ENCODE measurements at places on chromosomes 7 and 10.

- DNase-seq = no peak
Observed at GRCh38 chr10:26946102-26946811, 85.5 kb upstream of the ABI1 start.

- no peak for DNase-seq
Observed at GRCh38 chr7:91692800-91693199, 187.7 kb downstream of the MTERF1 start.

GRCh38 chr10:70715853-70716795 lies 43.8 kb downstream of the ADAMTS14 start:
- DNase-seq = peak; percentile 36

- DNase-seq = no peak
Observed at GRCh38 chr10:45427262-45427969, 53.4 kb downstream of the ALOX5 start.

- DNase-seq = no peak
Observed at GRCh38 chr10:44143556-44143955, 241.3 kb downstream of the CXCL12 start.

GRCh38 chr10:4011136-4011812 lies 226.3 kb upstream of the KLF6 start:
- no peak for DNase-seq

DNA sequence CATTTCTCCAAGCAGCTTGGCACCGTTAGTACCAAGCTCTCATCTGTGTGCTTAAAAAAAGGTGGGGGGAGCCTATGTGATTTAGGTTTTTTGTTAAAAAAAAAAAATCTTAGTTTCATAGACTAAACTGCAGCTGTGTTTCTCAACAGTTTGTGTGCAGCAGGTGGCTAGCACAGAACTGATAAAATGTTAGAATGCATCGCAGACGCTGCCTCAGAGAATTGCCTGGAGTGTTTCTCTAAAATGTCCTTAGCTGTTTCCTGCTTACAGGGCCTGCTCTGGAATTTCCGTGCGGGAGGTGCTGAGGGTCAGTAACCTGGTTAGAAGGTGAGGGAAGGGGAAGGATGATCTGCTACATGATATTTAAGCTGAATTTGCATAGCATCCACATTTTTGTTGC lies 268.9 kb downstream of the PLXDC2 start:
- no peak for DNase-seq

- DNase-seq = no peak
Observed at GRCh38 chr7:82007315-82007714, 237.5 kb upstream of the HGF start.

- DNase-seq = no peak
Observed at GRCh38 chr10:88089498-88089897, 226.1 kb downstream of the PTEN start.

GRCh38 chr7:24630596-24630995 lies 57.3 kb downstream of the PALS2 start:
- DNase-seq = no peak

GRCh38 chr7:66415659-66416265 lies 210.6 kb downstream of the TPST1 start:
- no peak for DNase-seq

DNA sequence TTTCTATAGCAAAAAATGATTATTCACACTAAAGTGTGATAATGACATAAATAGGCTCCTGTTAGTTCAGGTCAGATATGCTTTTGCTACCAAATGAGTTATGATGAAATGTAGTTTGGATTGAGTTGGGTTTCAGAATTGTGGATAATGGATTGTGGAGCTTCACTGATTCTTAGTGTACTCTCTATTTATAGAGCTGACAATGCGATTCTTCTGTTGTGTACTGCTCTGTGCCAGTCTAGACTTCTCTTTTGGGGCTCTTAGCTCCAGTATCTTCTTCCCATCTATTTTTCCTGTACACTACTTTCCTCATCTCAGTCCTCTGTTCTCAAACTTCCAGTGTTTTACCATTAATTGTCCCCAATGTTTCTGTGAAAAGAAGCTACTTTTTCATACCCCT lies 7.5 kb downstream of the STMP1 start:
- DNase-seq = no peak

DNA sequence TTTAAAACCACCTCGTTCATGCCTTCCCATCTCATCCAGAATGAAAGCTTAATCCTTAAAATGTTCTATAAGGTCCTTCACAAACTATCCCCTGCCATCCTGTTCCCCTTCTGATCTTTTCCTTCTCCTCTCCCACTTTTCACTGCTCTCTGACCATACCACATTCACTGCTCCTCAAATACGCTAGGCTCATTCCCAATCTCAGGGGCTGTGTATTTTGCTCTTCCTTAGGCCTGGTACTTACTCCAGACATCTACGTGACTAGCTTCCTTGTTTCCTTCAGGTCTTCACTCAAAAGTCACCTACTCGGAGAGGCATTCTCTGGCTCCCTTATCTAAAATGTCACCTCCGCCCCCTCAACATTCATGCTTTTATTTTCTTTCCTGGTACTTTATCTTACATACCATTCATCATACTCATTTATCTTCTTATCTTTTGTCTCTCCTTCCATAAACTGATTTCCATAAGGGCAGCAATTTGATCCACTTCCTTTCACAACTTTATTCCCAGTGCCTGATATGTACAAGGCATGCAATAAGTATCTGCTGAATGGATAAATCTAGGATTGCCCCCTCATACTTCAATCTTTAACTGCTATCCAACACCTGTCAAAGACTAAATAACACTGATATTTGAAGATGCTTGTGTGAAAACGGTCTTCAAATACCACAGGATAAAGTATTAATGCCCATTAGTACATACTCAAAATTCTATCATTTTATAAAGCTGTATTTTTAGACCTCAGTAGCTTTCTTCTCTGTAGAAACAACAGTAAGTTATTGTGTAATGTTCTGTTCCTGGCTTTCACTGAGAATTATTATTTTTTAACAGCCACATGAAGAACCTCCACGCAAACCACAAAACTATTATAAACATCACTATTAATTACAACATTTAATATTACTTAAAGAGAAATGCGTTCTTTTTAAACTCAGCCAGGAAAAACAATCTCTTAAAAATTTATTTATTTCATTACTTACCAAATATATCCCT lies 27.0 kb downstream of the JMJD1C start:
- DNase-seq = no peak

DNA sequence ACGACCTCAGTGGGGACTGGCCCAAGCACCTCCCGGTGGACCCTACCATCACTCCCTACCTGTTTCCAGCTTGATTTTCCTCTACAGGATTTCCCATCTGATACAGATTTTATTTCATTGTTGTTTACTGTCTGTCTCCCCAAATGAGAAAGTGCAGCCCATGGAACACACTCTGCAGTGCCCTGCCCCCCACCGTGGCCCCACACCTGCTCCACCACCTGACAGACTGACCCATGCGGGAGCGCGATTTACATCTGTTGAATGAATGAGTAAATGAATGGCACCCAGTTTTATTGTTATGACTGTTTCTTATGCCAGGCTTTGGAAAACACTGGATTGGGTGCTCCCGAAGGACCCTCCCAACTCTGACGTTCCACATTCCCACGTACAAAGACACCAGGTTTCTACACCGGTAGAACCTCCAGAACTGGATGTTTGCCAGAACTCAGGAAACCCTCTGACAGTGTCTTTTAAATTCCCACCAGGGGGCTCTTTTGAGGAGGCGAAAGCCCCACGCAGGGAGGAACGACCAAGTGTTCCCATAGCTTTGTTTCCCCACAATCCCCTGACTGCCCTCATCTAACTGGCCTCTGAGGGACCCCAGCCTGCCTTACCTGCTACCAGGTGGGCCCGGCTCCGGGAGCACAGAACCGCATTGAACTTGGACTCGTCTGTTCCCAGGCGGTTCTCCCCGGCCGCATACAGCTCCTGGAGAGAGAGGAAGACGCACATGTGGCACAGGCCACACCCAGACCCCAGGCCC lies 29.0 kb downstream of the PLAC9 start:
- DNase-seq = no peak

GRCh38 chr10:114363745-114364454 lies 40.4 kb downstream of the AFAP1L2 start:
- DNase-seq = no peak

DNA sequence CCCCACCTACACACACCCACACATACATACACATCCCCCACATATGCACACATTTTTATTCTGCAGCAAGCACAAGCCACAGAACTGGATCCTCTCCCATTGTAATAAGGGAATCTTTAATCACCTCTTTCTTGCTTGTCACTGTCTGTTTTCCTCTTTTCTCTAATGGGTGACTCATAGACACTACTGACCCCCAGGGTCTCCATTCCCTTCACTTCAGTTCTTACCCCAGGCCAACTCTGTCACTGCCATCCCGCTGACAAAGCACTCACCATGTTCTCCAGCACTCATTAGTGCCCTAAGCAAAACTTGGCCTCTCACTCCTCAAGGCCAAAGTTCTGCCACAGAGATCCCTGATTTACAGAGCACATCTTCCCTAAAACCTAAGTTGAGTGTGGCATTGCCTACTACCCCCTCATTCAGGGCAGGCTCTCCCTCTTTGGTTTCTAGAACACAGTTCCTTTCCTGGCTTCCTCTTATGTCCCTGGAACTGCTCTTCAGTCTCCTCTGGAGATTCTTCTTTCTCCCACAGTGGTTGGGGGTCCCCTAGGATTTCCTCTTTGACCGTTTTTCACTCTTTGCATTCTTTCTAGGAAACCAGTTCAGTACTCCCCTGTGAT lies 39.6 kb upstream of the INHBA start:
- DNase-seq = no peak

DNA sequence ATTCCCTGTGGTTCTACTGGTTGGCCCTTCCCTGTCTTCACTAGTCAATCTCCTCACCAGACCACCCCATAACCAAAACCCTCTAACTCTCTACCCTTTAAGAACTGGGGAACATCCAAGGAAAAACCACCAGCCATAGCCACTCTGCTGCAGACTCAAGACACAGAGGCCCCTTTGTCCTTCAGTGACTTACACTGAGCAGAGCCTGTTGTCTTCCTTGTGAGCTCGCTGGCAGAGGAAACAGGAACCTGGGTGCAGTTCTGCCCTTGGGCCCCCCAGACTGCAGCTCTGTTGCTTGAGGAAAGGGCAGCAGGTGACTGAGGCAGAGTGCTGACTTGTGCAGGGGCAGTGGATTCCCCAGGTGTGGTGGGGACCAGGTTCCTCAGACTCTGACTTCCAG lies 30.6 kb downstream of the ZC3HAV1 start:
- DNase-seq = no peak

DNA sequence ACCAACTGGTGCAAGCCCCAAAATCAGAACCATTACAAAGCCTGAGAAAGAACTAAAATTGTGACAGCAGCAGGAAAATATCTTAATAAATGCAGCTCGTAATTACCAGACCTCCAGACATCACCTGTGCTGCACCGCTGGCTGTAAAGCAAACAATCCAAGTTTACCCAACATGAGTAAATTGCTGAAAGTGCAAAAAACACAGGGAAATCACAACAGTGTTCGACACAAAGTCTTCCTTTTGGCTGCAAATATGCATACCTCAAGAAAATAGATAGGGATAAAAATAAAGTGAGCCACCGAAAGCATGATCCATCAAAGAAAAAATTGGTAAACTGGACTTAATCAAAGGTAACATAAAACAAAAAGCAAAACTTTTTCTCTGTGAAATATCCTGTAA lies 101.7 kb downstream of the SLC16A9 start:
- DNase-seq = no peak

GRCh38 chr10:77721815-77722214 lies 84.2 kb upstream of the KCNMA1 start:
- DNase-seq = no peak

GRCh38 chr10:114544045-114544659 lies 113.9 kb downstream of the ABLIM1 start:
- peak; percentile 56 for DNase-seq

- DNase-seq = no peak
Observed at GRCh38 chr10:82318534-82318933, 443.5 kb downstream of the NRG3 start.

- peak; percentile 46 for DNase-seq
Observed at GRCh38 chr7:151426441-151426903, 13.5 kb downstream of the CRYGN start.

DNA sequence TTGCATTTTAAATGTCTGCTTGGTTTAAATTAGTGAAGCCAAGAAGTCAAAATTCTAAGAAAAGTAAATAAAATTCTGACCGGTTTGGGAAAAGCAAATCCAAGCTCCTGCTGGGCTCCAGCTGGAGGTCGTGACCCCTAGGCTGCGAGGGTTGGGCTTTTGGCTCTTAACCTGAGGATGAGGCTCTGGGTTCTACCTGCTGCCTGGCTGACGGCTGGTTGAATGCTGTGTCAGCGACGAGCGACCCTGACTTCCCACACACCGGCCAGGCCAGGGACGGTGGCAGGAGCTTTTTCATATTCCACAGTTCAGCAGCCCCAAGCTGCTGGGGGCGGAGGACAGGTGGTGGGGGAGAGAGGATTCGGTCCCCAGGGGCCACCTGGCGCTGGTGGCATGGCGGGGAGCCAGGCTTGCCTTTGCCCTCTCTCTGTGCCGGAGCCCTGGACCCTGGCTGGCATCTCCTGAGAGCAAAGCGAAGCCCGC lies 843 bp upstream of the PLPP4 start:
- DNase-seq = no peak

- no peak for DNase-seq
Observed at GRCh38 chr10:124736491-124737136, 7.6 kb downstream of the FAM53B start.

- DNase-seq = no peak
Observed at GRCh38 chr7:133751079-133751478, 376.1 kb upstream of the LRGUK start.

GRCh38 chr7:3607847-3608246 lies 306.8 kb downstream of the SDK1 start:
- no peak for DNase-seq

GRCh38 chr10:50527442-50528043 lies 96.2 kb downstream of the SGMS1 start:
- DNase-seq = no peak

DNA sequence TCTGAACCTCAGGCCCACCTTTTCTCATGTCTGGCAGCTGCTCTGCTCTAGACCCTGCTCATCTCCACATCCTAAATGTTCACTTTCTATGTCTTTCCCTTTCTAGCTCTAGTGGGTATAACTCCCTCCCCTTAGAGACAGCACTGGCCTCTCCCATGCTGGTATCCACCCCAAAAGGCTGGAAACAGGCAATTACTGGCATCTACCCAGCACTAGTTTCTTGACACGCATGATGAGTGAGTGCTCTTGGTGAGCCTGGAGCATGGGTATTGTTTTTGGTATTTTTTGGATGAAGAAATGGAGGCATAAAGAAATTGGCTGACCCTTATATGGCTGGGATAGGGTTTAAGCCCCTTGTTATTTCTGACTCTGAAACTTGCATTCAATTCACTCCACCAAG lies 156.0 kb downstream of the EGFR start:
- no peak for DNase-seq

- no peak for DNase-seq
Observed at GRCh38 chr7:135747366-135747765, 1.2 kb downstream of the FAM180A start.

- DNase-seq = no peak
Observed at GRCh38 chr10:29317027-29317420, 28.2 kb downstream of the LYZL1 start.

DNA sequence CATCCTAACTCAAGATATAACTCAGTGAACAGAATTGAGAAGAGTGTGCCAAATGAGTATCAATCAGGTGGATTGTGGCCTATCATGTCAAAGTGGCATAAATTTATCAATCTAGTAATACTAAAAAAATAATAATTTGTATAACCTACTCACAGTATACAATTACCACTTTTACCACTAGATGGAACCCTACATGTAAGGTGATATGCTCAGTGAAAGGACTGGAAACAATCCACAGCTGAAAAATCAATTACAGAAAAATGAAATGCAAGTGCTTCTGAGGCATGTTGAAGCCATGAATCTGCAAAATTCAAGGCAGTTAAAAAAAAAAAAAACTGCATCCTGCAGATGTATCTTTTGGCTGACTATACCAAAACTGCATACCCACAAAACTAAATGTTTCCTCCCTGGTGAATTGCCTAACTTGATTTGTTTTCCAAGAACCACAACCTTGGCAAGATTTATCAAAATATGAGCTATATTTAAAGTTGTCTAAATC lies 13.9 kb downstream of the ARHGAP19 start:
- no peak for DNase-seq
